T-cell (primary cell): ENCODE measurements at places on chromosomes 3 and 15. TPM values are rescaled to one million over a fixed set of nuclear protein-coding genes. Genes with fewer than 3 reads are reported as not detected.

Gene SLC12A1
- total RNA-seq = not detected

DNA sequence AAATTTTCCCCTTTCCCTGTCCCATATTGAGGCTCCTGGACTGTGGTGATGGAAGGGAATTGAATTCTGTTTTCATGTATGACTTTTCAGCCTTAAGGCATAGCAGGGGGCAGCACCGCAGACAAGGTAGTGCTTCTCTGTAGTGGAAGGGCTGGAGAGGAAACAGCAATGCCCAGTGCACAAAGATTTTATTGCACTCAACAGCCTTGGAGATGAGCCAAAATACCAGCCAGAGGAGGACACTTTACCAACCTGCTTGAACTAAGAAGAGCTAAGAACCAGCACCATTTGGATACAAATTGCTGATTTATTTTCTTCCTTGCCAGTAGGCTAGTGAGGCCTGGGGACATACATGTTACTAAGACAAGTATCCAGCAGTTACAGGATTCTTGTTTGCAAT, 98.7 kb downstream of the KCNMB2 start:
- no peak overlapping the region for H3K27ac ChIP-seq
- no peaks in the 10 kb centered on the region for H3K27me3 ChIP-seq
- DNase-seq = no peak
- no peak overlapping the region for H3K4me3 ChIP-seq

Gene INKA1
- 2.7 TPM for total RNA-seq

GRCh38 chr15:48501208-48501607, 144.3 kb downstream of the FBN1 start:
- H3K27me3 ChIP-seq = no peaks in the 10 kb centered on the region
- no peaks in the 10 kb centered on the region for H3K4me1 ChIP-seq
- no peak overlapping the region for H3K27ac ChIP-seq

DNA sequence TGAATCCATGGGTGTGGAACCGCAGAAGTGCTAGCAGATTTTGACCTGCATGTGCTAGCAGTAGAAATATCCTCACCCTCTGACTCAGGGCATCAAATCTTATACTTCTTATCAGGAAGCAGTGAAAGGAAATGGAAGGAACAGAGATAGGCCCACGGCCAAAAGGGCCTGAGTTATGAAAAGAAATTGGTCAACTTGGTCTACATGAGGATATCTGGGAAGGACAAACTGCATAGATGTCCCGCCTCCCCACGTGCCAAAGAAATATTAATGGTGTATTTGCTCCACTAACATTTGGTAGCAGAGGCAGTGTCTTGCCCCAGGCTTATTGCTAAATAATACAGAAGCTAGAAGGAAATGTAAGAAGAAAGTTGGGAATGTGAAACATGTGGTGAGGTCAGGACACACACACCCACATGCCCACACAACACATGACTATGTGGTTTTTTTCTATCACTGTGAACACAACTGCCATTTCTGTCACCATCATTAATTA, 93.6 kb upstream of the COL8A1 start:
- no peak overlapping the region for H3K27ac ChIP-seq
- no peaks in the 10 kb centered on the region for H3K4me1 ChIP-seq
- no peak overlapping the region for H3K4me3 ChIP-seq
- no peaks in the 10 kb centered on the region for H3K36me3 ChIP-seq
- DNase-seq = no peak

DNA sequence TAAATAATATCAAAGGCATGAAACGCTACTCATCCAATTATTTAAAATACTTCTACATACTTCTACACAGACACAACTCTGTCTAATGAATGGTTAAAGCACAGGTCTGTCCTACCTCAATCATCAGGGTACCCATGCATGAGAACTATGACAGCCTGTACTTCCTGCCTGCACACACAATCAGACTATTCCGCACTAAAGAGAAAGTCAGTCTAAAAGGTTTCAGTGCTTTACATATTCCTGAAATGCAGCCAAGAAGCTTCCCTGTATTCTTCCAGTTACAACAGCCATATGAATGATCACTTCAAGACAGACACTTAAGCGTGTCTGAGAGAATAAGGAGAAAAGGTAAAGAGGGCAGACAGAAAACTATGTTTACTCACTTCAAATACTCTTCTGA, 58.8 kb downstream of the TUBGCP4 start:
- no peak overlapping the region for H3K4me3 ChIP-seq
- H3K4me1 ChIP-seq = no peaks in the 10 kb centered on the region

GRCh38 chr3:61808526-61808925, 247.2 kb downstream of the PTPRG start:
- H3K27me3 ChIP-seq = no peaks in the 10 kb centered on the region
- no peak overlapping the region for H3K4me3 ChIP-seq
- no peak overlapping the region for H3K27ac ChIP-seq
- H3K4me1 ChIP-seq = no peaks in the 10 kb centered on the region
- no peaks in the 10 kb centered on the region for H3K36me3 ChIP-seq

Gene GJD2
- total RNA-seq = not detected

Gene CHMP2B
- 23.3 TPM for total RNA-seq

DNA sequence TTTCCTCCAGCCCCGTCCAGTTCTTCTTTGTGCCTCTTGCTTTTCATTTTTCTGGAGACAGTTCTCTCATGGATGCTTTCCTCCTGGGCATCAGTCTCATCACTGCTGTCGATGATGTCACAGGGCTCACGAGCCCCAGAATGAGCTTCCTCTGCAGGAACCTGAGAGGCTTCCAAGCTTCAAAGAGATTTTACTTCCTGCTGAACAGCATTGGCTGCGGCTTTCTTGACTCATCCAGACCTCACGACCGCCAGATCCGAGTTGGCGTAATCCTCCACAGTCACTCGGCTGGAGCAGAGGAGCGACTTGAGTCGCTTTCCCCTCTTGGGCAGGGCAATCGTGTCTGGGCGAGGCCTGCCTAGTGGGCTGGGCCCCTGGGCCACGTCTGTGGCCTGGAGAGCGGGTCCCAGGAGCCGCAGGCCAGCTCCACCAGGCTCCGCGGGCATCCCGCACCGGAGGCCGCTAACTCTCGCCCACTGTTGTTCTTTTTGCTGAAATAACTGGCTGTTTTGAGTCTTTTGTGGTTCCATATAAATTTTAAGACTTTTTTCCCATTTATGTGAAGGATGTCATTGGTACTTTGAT, 20.8 kb upstream of the FAN1 start:
- no peak overlapping the region for H3K27ac ChIP-seq
- no peaks in the 10 kb centered on the region for H3K27me3 ChIP-seq
- H3K4me1 ChIP-seq = no peaks in the 10 kb centered on the region
- H3K36me3 ChIP-seq = no peaks in the 10 kb centered on the region

DNA sequence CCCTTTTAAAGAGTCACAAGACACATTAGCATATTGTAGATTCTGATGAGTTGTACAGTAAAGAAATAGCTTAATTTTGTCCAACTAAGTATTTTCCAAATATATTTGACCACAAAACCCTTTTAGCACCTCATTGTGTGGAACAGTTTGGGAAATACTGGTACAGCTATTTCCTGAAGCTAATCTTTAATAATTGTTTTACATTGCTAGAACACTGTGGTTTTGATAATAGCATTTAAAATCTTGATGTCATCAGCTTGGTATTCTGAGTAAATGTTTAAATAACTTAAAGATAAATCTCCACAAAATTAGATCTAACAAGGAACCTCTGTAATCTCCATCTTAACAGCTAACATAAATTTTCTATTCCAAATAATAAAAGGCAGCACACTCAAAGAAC, 140.0 kb upstream of the MLF1 start:
- no peaks in the 10 kb centered on the region for H3K36me3 ChIP-seq
- no peak overlapping the region for H3K27ac ChIP-seq
- no peak for DNase-seq
- no peaks in the 10 kb centered on the region for H3K27me3 ChIP-seq

DNA sequence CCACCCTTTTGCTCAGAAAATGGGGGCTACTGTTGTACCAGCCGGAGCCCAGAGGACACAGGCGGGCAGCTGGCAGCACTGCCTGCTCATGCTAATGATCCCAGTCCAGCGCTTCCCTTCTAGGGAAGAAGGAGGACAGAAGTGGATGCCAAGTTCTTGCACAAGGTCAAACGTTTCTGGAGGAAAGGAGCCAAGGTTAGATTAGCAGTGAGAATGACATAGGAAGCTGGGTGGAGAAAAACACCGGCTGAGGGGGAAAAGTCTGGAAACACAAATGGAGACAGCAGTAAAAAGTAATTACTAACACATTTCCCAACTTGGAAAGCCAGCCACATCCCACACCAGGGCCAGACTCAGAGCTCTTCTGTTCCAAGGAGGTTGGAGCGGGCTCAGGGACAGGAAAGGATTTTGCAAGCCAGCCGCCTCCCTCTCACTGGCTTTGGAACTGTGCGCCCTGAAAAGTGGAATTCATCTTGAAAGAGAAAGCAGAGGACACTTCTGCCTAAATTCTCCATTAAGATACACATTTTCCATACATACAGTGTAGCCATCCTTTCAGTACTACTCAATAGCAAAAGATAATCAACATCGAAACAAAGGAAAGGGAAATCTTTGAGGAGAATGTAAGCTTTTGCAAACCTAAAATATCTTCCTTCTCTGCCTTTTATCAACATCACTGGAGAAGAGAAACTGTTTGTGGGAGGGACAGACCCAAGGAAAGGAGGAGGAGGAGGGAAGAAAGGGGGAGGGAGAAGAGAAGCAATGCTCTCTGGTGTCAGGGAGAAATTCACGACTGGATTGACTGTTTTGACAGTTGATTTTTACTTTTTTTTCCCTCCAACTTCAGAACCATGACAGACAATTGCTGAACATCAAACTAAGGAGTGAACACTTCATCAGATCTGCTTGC, 133.6 kb downstream of the CD47 start:
- H3K4me3 ChIP-seq = no peak overlapping the region
- no peak overlapping the region for H3K27ac ChIP-seq
- H3K27me3 ChIP-seq = no peaks in the 10 kb centered on the region

- H3K27ac ChIP-seq = no peak overlapping the region
- DNase-seq = no peak
- H3K36me3 ChIP-seq = no peaks in the 10 kb centered on the region
- H3K27me3 ChIP-seq = no peaks in the 10 kb centered on the region
Measured at GRCh38 chr3:67863869-67864268, 209.5 kb upstream of the SUCLG2 start.

DNA sequence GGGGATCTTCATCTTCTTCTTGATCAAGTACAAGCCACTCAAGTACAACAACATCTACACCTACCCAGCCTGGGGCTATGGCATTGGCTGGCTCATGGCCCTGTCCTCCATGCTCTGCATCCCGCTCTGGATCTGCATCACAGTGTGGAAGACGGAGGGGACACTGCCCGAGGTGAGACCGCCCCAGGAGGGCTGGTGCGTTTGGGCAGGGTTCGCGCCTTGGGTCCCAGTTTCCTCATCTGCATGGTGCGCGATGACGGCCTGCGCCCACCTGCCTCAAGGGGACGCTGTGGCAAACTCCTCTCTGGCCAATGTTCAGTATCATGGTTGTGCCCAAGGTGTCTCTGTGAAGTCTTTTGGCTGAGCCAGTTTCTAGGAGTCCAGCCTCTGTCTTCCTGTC, 57.5 kb upstream of the SLC6A1 start:
- DNase-seq = no peak
- no peaks in the 10 kb centered on the region for H3K36me3 ChIP-seq
- H3K27me3 ChIP-seq = no peaks in the 10 kb centered on the region
- no peak overlapping the region for H3K27ac ChIP-seq
- H3K4me1 ChIP-seq = no peaks in the 10 kb centered on the region

Gene NKTR
- 238 TPM for total RNA-seq

DNA sequence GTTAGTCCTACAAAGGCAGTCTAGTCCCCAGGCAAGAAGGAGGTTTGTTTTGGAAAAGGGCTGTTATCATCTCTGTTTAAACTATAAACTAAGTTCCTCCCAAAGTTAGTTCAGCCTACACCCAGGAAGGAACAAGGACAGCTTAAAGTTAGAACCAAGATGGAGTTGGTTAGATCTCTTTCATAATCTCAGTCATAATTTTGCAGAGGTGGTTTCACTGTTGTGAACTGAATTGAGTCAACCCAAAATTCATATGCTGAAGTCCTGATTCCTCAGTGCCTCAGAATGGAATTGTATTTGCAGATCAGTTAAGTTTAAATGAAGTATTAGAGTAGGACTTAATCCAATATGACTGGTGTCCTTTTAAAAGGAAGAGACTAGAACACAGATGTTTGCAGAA, 101.0 kb upstream of the C3orf80 start:
- no peak for DNase-seq
- no peaks in the 10 kb centered on the region for H3K4me1 ChIP-seq
- H3K27me3 ChIP-seq = no peaks in the 10 kb centered on the region

Gene MED12L
- 0.55 TPM for total RNA-seq

GRCh38 chr15:78103406-78104118, 11.2 kb downstream of the SH2D7 start:
- DNase-seq = peak; percentile 47
- peak overlapping the region; percentile 75 for H3K27ac ChIP-seq
- H3K4me1 ChIP-seq = peaks cover 50% of the 10 kb centered on the region
- no peaks in the 10 kb centered on the region for H3K36me3 ChIP-seq
- H3K27me3 ChIP-seq = no peaks in the 10 kb centered on the region

DNA sequence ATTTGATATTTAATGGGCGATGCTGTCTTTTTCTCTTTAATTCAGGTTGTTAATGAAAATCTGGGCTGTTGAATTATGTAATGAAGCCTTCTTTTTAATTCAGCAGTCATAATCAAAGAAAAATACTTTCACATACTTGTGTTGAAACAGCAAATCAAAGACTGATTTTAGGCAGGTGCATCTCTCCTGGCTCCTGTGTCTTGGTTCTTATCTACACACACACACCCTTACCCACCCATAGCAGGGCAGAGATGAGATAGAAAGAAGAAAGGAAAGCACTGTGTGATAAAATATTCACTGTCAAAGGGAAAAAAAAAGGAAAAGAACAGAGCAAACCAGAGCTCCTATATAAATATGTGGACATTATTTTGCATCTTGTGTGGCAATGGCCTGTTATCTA, 130.6 kb upstream of the CGNL1 start:
- peaks cover 22% of the 10 kb centered on the region for H3K36me3 ChIP-seq
- no peaks in the 10 kb centered on the region for H3K4me1 ChIP-seq
- H3K4me3 ChIP-seq = no peak overlapping the region
- no peaks in the 10 kb centered on the region for H3K27me3 ChIP-seq

GRCh38 chr3:21020681-21021080, 730.3 kb downstream of the ZNF385D start:
- no peaks in the 10 kb centered on the region for H3K4me1 ChIP-seq
- H3K27ac ChIP-seq = no peak overlapping the region
- no peak for DNase-seq
- H3K27me3 ChIP-seq = no peaks in the 10 kb centered on the region
- no peak overlapping the region for H3K4me3 ChIP-seq

Gene SLC24A5
- not detected for total RNA-seq

Gene LRRN1
- 1.2 TPM for total RNA-seq

DNA sequence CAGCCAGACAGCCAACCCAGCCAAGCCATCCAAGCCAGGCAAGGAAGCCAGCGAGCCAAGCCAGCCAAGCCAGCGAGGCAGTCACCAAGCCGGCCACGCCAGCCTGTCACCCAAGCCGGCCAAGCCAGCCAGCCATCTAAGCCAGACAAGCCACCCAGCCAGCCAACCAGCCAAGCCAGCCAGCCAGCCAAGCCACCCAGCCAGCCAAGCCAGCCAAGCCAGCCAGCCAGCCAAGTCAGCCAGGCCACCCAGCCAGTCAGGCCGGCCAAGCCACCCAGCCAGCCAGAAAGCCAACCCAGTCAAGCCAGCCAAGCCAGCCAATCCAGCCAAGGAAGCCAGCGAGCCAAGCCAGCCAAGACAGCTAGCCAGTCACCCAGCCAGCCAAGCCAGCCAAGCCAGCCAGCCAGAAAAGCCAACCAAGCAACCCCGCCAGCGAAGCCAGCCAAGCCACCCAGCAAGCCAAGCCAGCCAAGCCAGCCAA, 201.2 kb downstream of the GOLGA6L6 start:
- no peak overlapping the region for H3K4me3 ChIP-seq
- no peak overlapping the region for H3K27ac ChIP-seq
- DNase-seq = no peak
- H3K4me1 ChIP-seq = no peaks in the 10 kb centered on the region
- H3K27me3 ChIP-seq = no peaks in the 10 kb centered on the region
